Stimulated activated CD4-positive, alpha-beta T cell treated with anti-CD3 and anti-CD28 coated beads, Interleukin-12 subunit alpha, Interleukin-12 subunit beta, amount 100 ng/mL, for 24 hours (primary cell): ENCODE measurements at places on chromosomes 4 and X.

- no peak for DNase-seq
These were observed 34.8 kb downstream of the CT47B1 start for GRCh38 chrX:120840827-120841226.

GRCh38 chrX:19331831-19332230 is 11.9 kb upstream of the PDHA1 start:
- no peak for DNase-seq

- no peak for DNase-seq
These were observed 67.6 kb downstream of the ENPEP start for GRCh38 chr4:110543577-110543976.

- no peak for DNase-seq
These were observed 24.0 kb downstream of the NPY5R start for GRCh38 chr4:163367651-163368050.

DNA sequence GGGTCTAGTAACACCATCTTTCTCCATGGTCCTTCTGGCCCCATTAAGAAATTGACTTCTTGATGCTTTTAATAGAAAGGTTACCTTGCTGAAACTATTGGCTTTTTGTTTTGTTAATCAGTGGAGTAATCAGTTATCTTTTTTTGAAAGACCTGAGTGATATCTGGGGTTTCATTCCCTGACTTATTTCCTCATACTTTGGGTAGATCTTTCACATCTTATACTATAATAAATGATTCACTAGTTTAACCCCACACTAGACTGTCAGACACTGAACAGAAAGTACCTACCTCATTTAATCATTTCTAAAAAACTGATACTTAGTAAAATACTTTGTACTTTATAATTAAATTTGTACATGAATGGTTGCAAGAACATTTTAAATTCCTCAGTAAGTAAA is 1021.1 kb downstream of the STIM2 start:
- DNase-seq, result no peak

- peak; percentile 47 for DNase-seq
These were observed 3.9 kb downstream of the LOC101059915 start for GRCh38 chrX:71671043-71671780.

DNA sequence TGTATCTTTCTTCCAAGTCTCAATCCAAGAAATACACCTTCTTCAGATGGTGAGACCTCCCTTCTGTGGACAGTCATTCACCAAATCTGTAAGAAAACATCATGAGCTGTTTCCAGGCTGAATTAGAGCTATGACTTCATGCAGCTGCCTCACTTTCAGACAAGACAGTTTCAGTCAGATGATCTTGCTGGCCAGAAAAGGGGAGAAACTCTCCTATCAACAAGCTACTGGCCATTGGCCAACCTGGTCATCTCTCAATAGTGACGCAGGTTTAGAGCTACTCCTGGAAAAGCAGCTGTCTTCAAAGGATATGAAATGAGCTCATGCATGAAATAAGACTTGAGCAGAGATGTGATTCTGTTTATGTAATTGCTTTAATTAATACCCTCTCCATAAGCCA is 69.6 kb upstream of the NDP start:
- no peak for DNase-seq

DNA sequence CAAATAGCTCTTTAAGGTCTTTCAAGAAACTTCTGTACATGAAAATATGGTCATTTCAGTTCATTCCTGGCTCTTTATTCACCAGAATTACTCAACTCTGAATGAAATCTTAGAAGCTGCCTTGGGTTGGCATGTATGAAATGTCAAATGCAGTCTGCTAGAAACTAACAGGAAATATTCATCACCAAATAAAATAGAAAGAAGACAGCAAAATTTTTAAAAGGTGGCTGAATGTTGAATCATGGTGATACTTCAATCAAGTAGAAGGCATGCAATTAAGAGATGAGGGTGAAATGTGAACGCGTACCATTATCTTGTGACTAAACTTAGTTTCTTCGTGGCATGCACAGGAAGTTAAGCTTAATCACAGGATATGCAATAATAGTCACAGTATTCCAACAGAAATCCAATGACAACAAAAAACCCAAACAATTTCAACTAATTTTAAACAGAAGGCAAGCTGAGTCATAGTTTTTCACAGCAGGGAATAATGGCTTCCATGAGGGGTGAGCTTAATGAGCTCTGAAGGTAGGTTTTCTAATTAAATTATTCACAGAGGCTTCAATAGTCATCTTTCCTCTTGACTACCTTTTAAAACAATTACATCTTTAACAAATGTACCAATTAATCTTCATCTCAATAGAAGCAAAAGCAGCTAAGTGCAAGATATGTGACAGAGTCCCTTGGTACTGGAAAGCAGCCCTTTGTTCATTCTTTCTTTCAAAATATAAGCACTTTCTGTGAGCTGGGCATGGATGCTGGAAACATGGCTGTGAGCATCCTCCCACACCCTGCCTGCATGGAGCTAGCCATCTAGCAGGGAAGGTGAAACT is 44.5 kb downstream of the SCFD2 start:
- DNase-seq, result no peak

DNA sequence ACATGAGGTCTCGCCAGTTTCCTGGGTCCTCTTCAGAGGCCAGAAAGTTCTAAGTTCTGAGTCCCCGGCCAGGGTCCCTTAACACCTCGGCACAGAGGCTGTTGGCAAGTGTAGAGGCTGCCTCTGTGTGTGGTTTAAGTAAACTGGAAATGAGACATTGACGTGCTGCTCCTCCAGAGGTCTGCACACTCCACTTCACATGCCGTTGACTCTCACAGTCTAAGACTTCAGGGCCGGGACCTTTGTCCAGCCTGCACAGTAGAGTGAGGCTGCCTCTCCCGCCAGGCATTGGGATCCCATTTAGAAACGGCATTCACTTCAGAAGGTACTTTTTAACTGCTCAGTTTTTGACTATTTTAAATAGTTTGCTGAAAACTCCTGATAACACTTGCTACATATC is 10.6 kb upstream of the TADA2B start:
- DNase-seq, result no peak

- no peak for DNase-seq
These were observed 859 bp downstream of the SMARCA1 start for GRCh38 chrX:129522184-129523078.

GRCh38 chr4:89334311-89334710 is 26.7 kb upstream of the GPRIN3 start:
- DNase-seq, result no peak

DNA sequence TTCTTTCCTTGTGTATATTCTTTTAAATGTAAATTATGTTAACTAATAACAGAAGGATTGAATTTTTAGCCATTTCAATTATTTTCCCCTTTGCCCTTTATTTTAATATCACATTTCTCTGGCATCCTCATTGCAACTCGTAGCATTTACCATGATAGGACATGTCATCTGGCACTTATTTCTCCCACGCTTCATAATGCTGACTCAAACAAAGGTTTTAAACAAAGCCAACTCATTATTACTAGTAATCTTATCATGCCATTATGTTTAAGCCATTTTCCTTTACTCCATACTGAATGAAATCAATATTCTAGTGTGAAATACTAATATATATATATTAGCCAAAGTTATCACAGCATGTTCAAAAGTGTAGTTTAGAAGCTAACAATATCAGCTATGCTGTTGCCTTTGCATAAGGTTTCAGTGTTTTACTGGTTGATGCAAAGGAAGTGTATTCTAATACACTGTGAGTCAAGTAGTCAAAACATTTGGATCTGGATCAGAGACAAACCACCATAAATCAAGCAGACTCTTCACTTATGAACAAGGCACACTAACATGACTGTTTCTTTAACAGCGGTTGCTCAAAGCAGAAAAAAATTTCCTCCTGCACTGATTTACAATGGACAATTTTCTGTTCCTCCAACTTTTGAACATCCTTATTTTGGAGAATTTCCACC is 281.6 kb downstream of the SLC7A11 start:
- DNase-seq, result no peak

DNA sequence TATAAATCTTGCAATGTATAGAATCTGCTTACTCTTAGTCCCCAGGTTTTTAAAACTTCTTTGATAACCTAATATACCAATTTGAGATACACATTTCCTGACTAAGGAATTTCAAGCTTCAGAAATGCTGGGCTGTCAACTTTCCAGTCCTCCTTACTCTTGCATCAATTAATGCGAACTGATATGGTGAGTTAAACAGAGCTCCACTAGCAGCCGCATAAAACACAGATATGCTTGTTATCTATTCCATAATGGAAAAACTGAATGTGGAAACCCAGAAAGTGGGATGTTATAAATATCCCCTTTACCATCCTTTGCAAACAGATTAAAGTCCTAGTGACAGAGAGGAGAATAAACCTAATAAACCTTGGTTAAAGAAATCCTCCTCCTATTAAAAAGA is 1913.7 kb downstream of the STIM2 start:
- no peak for DNase-seq

- no peak for DNase-seq
These were observed 9.0 kb downstream of the RAB9A start for GRCh38 chrX:13697976-13698375.

- no peak for DNase-seq
These were observed 40.4 kb upstream of the PDHA1 start for GRCh38 chrX:19303256-19303880.

DNA sequence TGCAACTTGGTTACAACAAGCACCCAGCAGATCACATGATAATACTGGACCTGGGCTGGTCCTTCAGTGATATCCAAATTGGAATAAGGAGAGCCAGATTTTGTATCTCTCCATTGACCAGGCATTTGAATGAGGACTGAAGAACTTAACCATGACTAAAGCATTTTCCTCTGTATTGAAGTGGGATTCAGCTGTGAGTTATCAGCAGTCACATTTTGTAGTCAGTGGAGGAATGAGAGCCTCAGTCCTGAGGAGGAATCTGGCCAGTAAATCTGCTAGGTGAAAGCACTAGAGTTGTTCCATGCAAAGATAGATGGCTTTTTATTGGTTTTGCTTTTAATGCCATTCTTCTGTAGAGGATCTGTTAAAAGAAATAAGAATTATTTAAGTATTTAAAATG is 1506.0 kb downstream of the PCDH7 start:
- no peak for DNase-seq

GRCh38 chr4:85368240-85368639 is 106.7 kb upstream of the ARHGAP24 start:
- no peak for DNase-seq

GRCh38 chr4:54525602-54526001 is 132.2 kb upstream of the KIT start:
- DNase-seq, result no peak

DNA sequence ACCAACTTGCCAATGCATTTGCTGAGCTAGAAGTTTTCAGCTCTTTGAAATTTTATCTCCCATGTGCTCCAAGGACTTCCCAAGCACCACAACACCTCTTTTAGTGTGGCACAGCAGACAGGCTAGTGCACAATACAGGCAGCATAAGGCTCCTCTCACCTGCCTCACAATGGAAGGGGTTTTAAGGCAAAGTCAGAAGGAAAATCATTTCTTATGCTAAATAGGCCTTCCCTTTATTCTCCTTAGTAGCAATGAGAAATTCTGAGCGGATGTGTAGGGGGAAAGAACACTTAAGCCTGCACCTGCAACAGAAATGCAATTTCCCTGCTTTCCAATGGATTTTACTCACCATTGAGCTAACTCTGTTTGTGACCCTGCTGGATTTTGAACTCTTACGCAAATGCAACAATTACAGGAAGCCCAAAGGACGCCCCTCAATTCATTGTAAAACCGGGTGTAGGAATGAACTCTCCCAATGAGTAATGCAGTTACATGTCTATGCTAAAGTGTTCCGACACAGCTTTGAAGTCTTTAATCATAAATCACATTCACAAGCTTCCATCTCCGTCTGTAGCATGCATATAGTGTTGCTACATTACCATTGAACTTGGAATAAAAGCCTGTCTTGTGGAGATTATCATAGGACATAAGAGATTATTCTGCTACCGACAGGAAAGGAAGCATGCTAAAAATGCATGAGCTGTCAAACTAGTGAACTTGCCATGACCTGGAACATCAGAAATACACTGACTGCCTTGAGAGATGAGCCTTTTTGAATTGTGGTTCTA is 1084.9 kb downstream of the RPA4 start:
- no peak for DNase-seq

- DNase-seq, result no peak
These were observed 340.1 kb downstream of the GPAT3 start for GRCh38 chr4:83876047-83876446.

- DNase-seq, result no peak
These were observed 171.9 kb upstream of the GALNT7 start for GRCh38 chr4:172996571-172997216.

DNA sequence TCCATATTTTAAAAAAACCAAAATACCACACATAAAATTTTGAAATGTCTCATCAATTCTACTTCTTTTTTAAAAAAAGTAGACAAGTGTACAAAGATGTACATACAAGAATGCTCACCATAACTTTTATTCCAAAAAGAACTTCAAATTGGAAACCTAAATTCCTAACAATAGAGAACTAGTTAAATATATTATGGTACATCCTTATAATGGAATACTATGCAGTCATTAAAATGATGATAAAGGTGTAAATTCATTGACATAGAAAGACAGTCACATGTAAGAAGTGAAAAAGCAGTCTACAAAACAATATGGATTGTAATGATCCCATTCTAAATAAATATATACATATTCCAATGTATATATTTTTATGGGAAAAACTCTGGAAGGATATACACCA is 31.0 kb downstream of the RPS6KA3 start:
- DNase-seq, result no peak

DNA sequence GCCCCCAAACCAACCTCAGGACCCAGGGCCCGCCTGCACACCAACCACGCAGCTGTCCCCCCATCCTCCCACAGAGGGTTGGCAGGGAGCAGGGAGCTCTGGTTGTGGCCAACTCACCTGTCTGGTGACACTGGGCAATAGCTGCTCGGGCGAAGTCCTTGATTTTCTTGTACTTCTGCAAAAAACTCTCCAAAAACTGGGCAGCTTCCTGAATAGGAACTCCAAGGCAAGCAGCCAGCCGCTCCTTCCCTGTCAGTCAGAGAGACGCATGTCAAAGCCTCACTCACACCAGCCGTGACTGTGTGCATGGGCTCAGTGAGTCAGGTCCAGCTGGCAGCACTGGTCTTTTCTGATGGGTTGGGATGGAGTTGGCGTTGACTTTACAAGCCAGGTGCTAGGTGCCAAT is 26.4 kb downstream of the NAT8L start:
- DNase-seq, result no peak

GRCh38 chrX:724256-724655 is 93.7 kb downstream of the SHOX start:
- DNase-seq, result no peak

GRCh38 chrX:115940888-115941332 is 229.6 kb upstream of the AGTR2 start:
- DNase-seq, result no peak

- DNase-seq, result no peak
These were observed 394.6 kb downstream of the PCDH7 start for GRCh38 chr4:31114816-31115215.

DNA sequence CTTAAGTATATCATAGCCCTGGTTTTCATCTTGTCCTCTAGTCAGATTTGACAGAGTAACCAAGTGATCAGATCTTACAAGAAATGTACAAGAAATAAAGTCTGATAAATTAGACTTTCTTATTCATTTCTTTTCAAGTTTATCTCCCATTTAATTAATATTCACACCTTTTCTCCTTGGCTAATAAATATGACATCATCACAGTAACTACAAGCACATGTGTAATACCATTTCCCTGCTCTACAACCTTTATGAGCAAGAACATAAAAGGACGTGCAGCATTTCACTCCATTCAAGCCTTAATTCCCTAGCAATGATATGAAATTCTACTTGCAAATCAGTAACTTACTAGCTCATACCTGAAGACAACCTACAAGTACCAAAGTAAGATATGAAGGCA is 88.5 kb downstream of the BRWD3 start:
- DNase-seq, result no peak

- DNase-seq, result no peak
These were observed 30.4 kb downstream of the LAMTOR3 start for GRCh38 chr4:99863804-99864203.

- no peak for DNase-seq
These were observed 2.4 kb upstream of the NBDY start for GRCh38 chrX:56726605-56727004.
